ENCODE measurements at places on chromosomes 2 and 18. TPM values are rescaled to one million over a fixed set of nuclear protein-coding genes. Genes with fewer than 3 reads are reported as not detected.

Gene PROM2
- 0.39 TPM for total RNA-seq

DNA sequence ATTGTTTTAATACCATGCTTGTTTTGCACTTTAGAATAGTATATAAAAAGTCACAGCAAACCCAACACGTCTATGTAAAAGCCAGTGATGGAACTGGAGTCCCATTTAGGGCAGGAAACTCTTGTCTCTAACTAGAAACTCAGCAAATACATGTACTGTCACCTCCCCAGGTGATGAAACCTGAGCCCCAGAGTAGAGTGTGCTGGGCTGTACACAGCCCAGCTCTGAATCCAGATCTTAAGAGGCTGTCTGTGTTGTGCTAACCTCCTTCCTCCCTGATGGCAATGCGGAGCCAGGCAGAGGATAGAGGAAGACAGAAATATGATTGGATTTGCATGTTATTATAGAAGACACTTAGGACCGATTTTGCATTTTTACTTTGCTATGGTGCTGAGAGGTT, 317.5 kb upstream of the TRIB2 start:
- DNase-seq, result no peak

GRCh38 chr2:215660687-215661086, 224.8 kb upstream of the FN1 start:
- DNase-seq, result no peak

- no peak for DNase-seq
Observed at GRCh38 chr2:171323971-171324528, 109.7 kb downstream of the METTL8 start.

- DNase-seq, result no peak
Observed at GRCh38 chr2:55159037-55159651, 72.9 kb downstream of the CLHC1 start.

DNA sequence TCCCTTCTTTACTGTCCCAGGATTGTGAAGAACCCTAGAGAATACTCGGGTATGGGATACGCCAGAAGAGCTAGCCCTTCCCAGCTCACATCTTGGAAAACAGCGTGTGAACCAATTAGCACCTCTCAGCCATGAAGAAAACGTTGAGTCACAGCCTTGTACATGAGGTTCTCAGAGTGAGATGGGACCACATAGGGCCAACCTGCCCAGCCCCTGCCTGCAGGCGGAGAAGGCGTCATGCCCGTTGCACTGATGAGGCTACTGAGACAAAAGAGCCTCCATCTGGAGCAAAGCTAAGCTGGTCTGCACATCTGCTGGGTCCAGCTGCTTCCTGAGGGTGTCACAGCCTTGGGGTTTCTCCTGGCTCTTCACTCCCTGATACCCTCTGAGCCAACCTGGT, 92.2 kb downstream of the LBH start:
- no peak for DNase-seq

Gene SERPINB10
- not detected for total RNA-seq

- peak; percentile 35 for DNase-seq
Observed at GRCh38 chr2:70310899-70311298, 9.0 kb upstream of the FAM136A start.

DNA sequence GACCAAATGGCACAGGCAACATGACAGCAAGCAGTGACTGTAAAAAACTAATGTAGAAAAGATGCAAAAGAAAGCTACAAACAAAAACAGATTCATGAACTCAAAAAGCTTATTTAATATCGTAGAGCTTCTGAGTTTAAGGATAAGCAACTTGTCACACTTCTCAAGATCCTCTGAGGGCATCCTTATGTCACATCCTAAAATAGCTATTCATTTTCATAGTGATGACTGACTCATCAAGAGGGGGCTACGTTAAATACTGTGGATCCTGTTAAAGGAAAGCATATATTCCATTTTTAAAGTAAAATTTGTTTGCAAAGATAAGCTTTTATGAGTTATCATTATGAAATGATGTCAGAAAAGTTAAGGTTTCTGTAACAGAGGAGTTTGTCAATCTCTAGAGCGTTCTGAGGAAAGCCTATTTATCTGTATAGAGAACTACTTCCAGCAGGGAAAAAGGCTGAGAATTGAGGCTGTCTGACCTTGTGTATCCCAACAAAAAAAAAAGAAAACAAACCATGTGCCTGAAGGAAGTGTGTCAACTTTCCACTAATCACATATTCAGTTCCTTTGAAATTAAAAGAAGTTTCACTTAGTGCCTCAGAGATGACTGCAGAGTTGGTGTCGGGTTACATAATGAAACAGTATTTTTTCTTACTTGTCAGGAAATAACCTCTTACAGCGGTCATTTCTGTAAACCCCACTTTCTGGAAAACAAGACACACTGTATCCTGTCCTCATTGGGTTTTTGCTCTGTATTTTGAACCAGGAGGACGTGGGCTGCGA, 115.5 kb downstream of the ESCO1 start:
- no peak for DNase-seq

GRCh38 chr18:75114231-75114764, 94.6 kb downstream of the PTGR3 start:
- peak; percentile 77 for DNase-seq

Measured in mesenteric fat pad (tissue), 1 donor.